ENCODE measurements at places on chromosomes 2 and 18.

DNA sequence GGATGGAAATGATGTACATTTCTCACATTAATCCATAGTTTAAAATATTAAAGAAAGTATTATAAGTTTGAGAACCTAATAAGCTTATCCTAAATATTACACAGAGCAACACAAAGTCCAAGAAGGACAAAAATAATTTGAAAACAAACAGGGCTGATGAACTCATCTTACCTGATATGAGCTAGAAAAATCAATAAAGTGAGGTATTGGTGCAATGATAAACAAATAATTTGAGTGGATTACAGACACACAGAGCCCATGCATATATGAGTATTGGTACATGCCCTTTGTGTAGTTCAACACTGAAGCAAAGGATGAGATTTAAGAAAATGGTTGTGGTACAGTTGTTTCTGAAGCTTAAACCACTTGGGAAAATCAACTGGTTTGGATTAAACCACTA is 1139.0 kb downstream of the SUCLG1 start:
- H3K27ac ChIP-seq: no peak overlapping the region
- no peak overlapping the region for H3K4me3 ChIP-seq
- H3K4me1 ChIP-seq: no peaks in the 10 kb centered on the region
- H3K27me3 ChIP-seq: no peaks in the 10 kb centered on the region

DNA sequence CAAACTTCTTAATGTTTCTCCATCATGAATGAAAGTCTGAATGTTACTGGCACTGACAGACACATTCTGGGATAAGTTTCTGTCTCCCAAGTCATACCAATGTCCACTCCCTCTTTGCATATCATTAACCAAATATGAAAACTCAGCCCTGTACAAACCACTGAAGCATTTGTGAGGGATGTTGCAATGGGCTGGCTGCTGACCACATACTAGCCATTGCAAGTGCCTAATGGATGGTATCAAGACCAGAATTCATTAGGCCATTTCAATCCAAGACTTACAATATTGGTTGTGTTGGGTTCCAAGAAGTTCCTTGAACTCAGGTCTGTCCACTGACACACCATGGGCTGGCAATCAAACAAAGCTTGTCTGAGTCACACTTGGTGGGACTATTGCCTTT is 73.8 kb downstream of the CBLN2 start:
- no peak overlapping the region for H3K4me3 ChIP-seq
- no peaks in the 10 kb centered on the region for H3K27me3 ChIP-seq
- H3K27ac ChIP-seq: no peak overlapping the region
- H3K4me1 ChIP-seq: no peaks in the 10 kb centered on the region
- DNase-seq: no peak

DNA sequence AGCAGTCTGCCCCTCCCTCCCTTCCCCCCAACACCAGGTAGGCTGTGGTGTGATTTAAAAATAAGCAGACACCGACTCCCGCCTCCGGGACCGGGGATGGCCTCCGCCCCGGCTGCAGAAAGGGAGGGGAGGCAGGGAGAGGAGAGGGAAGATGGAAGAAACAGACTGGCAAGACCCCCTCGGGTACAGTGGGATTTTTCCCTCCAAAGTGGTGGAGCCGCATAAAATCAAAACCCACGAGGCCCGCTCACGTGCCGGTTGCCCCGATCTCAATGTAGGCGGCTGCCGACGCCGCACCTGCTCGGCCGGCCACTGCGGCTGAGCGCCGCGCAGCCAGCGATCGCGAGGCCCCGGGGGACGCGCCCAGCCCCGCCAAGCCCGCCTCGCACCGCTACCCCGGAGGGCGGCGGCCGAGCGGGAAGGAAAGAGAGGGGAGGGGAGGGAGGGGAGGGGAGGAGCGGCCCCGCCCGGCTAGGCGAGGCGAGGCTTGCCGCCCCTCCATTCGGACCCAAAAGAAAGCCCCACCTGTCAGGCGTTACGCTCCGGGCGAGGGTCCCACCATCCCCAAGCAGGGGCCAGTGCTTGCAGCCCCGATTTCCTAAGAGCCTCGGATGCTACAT is 811 bp downstream of the ADD2 start:
- DNase-seq: no peak
- peaks cover 8% of the 10 kb centered on the region for H3K4me1 ChIP-seq
- H3K27me3 ChIP-seq: peaks cover 13% of the 10 kb centered on the region
- peak overlapping the region; percentile 54 for H3K4me3 ChIP-seq
- H3K36me3 ChIP-seq: no peaks in the 10 kb centered on the region

DNA sequence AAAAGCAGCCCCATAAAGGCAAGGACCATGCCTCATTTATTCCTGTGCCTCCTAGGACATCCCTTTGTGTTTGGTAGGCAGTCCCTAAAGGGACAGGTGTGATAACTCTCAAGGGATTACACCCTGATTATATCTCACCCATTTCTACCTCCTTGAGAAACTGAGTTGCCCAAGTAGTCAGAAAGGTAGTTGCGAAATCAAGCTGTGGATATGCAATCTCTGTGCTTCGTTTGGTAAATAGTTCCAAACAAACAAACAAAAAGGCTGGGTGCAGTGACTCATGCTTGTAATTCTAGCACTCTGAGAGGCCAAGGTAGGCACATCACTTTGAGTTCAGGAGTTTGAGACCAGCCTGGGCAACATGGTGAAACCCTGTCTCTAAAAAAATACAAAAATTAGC is 100.2 kb upstream of the ARL5A start:
- no peak overlapping the region for H3K27ac ChIP-seq
- H3K27me3 ChIP-seq: no peaks in the 10 kb centered on the region
- H3K36me3 ChIP-seq: no peaks in the 10 kb centered on the region
- H3K4me1 ChIP-seq: no peaks in the 10 kb centered on the region

- DNase-seq: no peak
- no peak overlapping the region for H3K4me3 ChIP-seq
- H3K27me3 ChIP-seq: no peaks in the 10 kb centered on the region
- H3K36me3 ChIP-seq: no peaks in the 10 kb centered on the region
These were observed 195.0 kb upstream of the CYRIA start for GRCh38 chr2:16860627-16861026.

DNA sequence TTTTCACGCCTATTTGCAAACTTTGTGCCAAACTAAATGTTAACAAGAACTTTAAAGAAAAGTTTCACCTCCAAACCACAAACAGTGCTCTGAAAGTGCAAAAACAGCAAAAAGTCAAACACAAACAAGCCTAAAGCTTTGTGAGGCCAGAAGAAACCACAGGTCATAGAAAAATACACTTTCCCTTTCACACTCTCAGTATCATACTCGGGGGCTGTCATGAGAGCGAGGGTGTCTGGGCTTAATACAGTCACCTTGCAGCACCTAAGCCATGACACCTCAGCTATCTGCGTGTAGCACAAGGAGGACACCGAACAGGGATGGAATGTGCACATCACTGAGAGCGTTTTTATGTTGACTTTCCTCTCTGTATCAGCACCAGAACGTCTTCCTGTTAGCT is 26.6 kb upstream of the SEH1L start:
- peak overlapping the region; percentile 48 for H3K27ac ChIP-seq
- H3K4me1 ChIP-seq: peaks cover 6% of the 10 kb centered on the region
- DNase-seq: peak; percentile 30
- H3K4me3 ChIP-seq: peak overlapping the region; percentile 14

GRCh38 chr2:206389164-206389563 is 54.2 kb upstream of the ADAM23 start:
- H3K4me1 ChIP-seq: no peaks in the 10 kb centered on the region
- DNase-seq: no peak
- H3K27ac ChIP-seq: no peak overlapping the region
- no peak overlapping the region for H3K4me3 ChIP-seq
- H3K36me3 ChIP-seq: no peaks in the 10 kb centered on the region

DNA sequence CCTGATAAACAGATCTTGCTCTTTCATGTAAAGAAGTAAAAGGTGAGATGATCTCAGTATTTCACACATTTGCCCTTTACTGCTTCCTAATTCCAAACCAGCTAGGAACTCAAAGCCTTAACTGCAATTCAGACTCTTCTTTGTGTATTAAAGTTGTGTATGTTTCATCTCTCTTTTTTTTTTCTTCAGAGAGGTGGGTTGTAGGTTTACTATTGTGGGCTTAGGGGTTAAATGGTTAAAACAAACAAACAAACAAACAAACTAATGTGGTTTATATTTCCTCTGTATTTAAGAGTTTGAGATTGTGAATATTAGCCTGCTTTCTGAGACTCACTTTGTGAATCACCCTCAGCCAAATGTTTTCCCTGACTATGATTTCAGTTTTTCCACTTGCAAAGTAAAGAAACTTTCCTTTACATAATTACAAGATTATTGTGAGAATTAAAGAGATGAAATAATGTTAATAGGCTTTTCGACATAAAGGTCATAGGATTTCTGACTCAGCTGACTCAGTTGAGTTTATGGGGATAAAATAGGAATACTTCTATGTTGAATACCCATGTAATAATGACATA is 2.8 kb downstream of the GULP1 start:
- no peak for DNase-seq
- H3K4me3 ChIP-seq: no peak overlapping the region
- peak overlapping the region; percentile 33 for H3K27ac ChIP-seq
- H3K4me1 ChIP-seq: no peaks in the 10 kb centered on the region
- H3K27me3 ChIP-seq: no peaks in the 10 kb centered on the region

- no peak overlapping the region for H3K27ac ChIP-seq
- no peak overlapping the region for H3K4me3 ChIP-seq
- DNase-seq: no peak
- no peaks in the 10 kb centered on the region for H3K4me1 ChIP-seq
- H3K27me3 ChIP-seq: no peaks in the 10 kb centered on the region
These were observed 159.0 kb downstream of the NUP35 start for GRCh38 chr2:183283209-183283608.

DNA sequence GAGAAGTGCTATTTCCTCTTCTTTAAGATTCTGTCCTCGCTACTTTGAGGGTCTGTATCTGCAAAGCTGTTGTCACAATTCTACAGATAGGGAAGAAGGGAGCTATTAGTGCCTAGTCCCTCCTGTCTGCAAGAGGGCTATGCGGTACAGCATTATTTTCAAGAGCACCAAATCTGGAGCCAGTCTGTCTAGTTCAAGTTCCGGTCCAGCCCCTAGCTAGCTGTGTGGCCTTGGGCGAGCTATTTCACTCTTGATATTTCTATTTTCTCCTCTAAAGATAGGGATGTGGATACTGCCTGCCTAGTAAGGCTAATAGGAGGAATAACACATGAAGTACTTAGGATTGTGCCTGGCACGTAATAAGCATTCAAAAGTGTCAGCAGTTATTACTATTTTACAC is 272.4 kb downstream of the KCNE4 start:
- DNase-seq: no peak
- no peaks in the 10 kb centered on the region for H3K36me3 ChIP-seq

- H3K27me3 ChIP-seq: peaks cover 4% of the 10 kb centered on the region
- H3K4me3 ChIP-seq: no peak overlapping the region
- DNase-seq: no peak
- H3K27ac ChIP-seq: no peak overlapping the region
- H3K36me3 ChIP-seq: no peaks in the 10 kb centered on the region
These were observed 2.1 kb downstream of the SOX11 start for GRCh38 chr2:5694306-5694705.

GRCh38 chr18:58323866-58324762 is 280.1 kb downstream of the NEDD4L start:
- no peak overlapping the region for H3K4me3 ChIP-seq
- no peak overlapping the region for H3K27ac ChIP-seq
- DNase-seq: no peak

DNA sequence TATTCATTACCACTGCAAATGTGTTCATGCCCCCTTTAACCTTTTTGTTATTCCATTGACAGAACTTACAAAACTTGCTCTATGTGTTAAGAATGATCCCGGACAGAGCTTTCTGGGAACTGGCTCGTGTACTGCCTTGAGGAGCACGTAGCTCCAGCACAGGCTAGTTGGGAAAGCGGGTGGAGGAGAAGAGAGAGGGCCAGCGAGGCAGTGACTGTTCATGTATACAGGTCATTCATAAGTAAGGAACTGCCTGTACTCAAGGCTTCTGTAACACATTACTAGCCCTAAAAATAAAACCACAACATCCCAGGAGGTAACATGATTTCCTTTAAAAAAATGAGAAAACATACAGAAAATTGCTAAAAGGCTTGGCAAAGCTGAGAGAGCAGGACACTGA is 109.0 kb downstream of the STK39 start:
- no peaks in the 10 kb centered on the region for H3K27me3 ChIP-seq
- no peak overlapping the region for H3K27ac ChIP-seq
- no peak for DNase-seq
- H3K4me1 ChIP-seq: no peaks in the 10 kb centered on the region
- no peaks in the 10 kb centered on the region for H3K36me3 ChIP-seq
- H3K4me3 ChIP-seq: no peak overlapping the region

DNA sequence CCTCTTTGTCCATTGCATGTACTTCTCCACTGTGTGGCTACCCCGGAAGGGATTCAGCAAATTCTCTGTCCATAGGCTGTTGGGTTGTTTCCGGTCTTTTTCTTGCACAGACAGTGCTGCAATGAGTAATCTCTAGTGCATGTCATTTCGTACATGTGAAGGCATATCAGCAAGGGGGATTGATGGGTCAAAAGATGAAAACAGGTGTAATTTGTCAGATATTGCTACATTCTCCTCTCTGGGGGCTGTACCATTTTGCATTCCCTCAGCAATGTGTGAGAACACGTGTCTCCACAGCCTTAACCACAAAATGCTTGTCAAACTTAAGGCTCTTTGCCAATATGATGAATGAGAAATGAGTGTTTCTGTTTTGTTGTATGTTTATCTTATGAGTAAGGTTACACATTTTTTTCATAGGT is 60.5 kb downstream of the KLHL29 start:
- no peak overlapping the region for H3K27ac ChIP-seq
- H3K4me3 ChIP-seq: no peak overlapping the region
- no peaks in the 10 kb centered on the region for H3K36me3 ChIP-seq
- no peak for DNase-seq

- no peaks in the 10 kb centered on the region for H3K4me1 ChIP-seq
- DNase-seq: peak; percentile 22
- no peaks in the 10 kb centered on the region for H3K27me3 ChIP-seq
- no peaks in the 10 kb centered on the region for H3K36me3 ChIP-seq
- H3K27ac ChIP-seq: no peak overlapping the region
These were observed 76.7 kb downstream of the MRPS9 start for GRCh38 chr2:105114551-105114950.

GRCh38 chr2:147810883-147811765 is 33.7 kb upstream of the ACVR2A start:
- no peaks in the 10 kb centered on the region for H3K4me1 ChIP-seq
- H3K27ac ChIP-seq: no peak overlapping the region
- no peaks in the 10 kb centered on the region for H3K27me3 ChIP-seq
- no peak for DNase-seq

- peaks cover 17% of the 10 kb centered on the region for H3K36me3 ChIP-seq
- H3K4me1 ChIP-seq: peaks cover 2% of the 10 kb centered on the region
- H3K4me3 ChIP-seq: no peak overlapping the region
- no peak for DNase-seq
These were observed 102.4 kb downstream of the ICA1L start for GRCh38 chr2:202769201-202769600.

GRCh38 chr2:12556762-12557161 is 160.0 kb upstream of the TRIB2 start:
- H3K4me1 ChIP-seq: peaks cover 28% of the 10 kb centered on the region
- H3K36me3 ChIP-seq: no peaks in the 10 kb centered on the region
- no peaks in the 10 kb centered on the region for H3K27me3 ChIP-seq
- H3K4me3 ChIP-seq: no peak overlapping the region
- no peak overlapping the region for H3K27ac ChIP-seq
